ENCODE measurements at places on chromosomes 7 and 10.

GRCh38 chr7:139887992-139888481, 59.0 kb downstream of the TBXAS1 start:
- DNase-seq, result peak; percentile 60

DNA sequence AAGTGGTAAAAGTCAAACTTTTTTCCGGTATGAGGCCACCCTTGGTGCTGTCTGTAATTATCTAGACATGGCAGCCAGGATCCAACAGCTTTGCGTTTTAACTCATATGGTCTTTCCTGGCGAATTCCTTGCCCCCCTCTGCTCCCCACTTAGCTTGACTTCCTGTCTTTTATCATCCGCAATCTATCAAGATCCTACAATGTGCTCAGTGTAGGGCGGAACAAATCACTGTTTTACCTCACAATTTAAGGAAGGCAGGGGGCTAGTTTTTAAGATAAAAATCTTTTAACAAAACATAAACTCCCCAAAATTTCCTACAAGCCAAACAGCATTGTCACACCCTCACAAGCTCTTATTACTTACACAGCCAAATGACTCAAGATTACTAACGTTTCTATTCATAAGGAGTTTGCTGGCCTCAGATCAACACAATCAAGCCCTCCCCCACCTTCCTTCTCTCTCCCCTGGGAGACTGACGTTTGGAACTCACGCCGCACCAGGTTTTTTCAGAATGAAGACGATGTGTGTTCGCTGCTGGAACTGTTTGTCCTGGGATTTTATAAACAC, 1.3 kb upstream of the CDK14 start:
- peak; percentile 68 for DNase-seq

- DNase-seq, result no peak
These were observed 137.7 kb downstream of the ETV1 start for GRCh38 chr7:13851736-13852135.

DNA sequence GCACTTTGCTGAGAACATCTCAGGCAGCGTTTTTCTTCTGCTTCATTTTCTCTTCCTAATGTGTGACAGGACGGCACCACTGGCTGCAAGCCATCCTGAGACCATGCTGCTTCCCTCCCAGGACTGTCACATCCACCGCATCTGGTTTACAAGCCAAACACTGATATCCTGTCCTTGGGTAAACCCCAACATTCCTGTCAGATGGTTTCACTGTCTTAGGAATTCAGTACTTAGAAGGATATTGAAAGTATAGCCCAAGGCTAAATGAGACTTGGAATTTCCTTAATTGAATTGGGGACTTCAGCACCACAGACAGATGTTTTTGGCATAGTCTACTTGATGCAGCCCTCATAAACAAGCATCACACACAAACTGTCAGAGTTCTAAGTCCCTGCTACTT, 74.2 kb upstream of the PLXNA4 start:
- DNase-seq, result no peak

GRCh38 chr10:93752761-93753160, 5.0 kb upstream of the LGI1 start:
- DNase-seq, result peak; percentile 23

DNA sequence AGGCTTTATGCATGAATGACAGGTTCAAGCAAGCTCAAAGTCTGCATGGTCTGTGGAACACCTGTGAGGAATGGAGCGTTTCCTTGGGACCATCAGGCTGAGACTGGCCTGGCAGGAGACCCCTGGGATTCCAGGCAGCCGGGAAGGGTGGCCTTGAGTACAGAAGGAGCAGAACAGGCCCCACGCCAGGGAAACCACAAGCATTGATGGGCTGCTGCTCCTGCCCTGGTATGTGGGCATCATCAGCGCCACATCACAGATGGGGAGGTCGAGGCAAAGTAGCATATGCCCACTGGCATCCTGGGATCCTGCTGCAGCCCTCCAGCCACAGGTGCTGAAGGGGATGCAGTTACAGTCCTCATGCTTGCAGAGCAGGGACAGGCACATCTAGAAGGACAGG, 40.9 kb downstream of the ANTXRL start:
- no peak for DNase-seq

DNA sequence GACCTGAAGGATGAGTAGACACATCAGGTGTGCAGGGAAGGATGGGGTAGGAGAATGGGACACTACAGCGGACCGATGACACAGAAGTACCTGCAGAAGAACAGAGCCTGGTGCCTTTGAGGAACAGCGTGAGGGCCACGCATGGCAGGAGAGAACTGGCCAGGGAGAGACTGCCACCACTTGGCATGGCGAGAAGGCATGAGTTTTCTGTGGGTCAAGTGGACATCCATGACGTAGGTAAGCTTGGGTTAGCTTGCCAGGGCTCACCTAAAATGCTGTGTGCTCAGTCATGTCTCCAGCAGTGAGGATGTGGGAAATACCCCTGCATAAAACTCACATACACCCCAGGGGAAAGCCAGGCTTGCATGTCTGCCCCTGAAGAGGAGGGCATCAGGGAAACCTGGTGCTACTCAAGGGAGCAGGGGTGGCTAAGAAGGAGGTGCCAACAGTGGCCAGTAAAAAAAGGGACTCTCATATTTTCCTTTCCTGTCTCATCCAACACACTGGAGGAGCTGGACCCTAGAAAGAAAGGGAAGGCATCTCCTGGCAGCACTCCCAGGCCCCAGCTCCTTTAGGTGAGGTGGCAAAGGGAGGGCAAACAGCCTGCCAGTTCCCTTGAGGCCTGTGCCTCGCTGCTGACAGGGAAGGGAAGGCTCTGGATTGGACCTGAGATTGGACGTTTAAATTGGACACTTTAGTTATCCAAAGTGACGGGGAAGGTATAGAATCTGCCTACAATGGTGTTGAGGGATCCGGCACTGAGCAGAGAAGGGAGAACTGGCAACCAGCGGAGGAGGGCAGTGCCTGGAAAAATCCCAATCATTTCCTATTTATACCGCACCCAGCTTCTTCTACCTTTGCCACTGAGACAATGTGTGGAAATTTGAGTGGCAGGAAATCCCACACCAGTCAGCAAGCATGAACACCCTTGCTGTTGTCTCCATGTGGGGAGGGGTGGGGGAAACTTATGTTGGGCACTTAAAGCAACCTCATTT, 255.7 kb downstream of the GLI3 start:
- DNase-seq, result no peak

DNA sequence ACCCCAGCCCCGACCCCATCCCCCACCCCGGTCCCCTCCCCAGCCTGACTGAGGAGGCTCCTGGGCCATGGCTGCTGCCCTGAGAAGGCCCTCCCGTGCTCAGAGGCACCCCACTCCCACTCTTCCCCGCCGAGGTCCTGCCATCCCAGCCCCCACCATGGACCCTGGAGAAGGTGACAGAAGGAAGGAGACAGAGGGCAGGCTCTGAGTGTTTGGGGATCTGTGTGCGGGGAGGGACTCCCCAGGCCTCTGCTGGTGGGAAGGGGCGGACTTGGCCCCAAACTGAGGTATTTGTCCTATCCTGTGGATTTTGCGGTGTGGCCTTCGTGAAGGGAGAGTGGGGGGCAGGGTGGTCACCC, 53.4 kb downstream of the PWWP2B start:
- no peak for DNase-seq

DNA sequence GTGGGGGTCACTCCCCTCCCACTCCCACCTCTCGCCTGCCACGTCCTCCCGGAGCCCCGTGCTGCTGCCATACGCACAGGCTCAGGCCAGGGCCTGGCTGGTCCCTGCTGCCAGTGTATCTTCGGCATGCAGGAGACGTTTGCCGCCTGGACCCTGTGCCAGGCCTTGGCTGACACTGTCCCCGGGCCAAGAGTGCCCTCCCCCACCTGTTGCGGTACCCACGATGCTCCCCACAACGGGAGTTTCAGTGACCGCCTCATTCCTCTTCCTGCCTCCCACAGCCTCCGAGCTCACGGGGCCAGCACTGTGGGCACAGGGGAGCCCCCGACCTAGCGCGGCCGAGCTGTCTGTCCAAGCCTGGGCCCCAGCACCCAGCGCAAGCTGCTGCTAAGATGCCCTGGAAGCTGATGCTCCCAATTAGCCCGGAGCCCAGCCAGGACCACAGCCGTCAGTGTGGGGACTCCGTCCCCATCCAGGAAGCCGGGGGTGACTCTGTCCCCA, 7.4 kb downstream of the TTYH3 start:
- peak; percentile 62 for DNase-seq

DNA sequence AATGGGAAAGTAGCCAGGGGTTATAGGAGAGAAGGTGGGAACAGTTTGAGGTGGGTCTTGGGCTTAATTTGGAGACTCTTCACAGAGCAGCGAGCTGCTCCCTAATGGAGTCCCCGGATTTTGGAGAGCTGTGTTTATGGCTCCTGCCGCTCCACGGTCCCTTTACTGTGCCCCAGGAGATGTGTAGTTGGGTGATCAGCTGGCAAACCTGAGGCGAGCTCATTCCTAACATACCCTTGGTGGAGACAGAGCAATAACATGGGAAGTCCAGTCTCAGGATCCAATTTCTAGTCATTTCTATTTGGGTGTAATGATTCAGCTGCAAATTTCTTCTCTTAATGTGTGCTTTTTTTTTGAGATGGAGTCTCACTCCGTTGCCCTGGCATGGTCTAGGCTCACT, 1.5 kb downstream of the GARIN1A start:
- DNase-seq, result no peak

- DNase-seq, result no peak
These were observed 258.6 kb upstream of the TCERG1L start for GRCh38 chr10:131569851-131570715.

DNA sequence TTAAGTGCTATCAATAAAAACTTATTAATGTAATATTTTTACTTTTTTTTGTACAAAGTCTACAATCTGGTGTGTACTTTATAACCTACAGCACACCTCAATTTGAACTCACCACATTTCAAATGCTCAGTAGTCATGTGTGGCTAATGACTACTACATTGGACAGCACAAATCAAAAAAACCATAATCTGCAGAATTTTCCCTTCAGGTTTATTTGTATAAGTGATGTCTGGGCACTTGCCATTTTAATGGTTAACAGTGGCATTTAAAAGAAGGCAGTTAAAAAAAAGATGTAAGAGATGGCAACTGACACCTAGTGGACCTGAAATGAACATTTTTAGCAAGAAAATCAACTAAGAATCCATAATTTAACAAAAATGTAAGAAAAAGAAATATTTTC, 124.6 kb upstream of the NRBF2 start:
- no peak for DNase-seq

- peak; percentile 78 for DNase-seq
These were observed 116.5 kb downstream of the ZNF438 start for GRCh38 chr10:30915146-30915545.

- DNase-seq, result no peak
These were observed 181.1 kb upstream of the NAMPT start for GRCh38 chr7:106465704-106466468.

GRCh38 chr10:93999401-93999851, 5.7 kb downstream of the PLCE1 start:
- DNase-seq, result no peak

- DNase-seq, result no peak
These were observed 59.9 kb downstream of the HIBADH start for GRCh38 chr7:27602766-27603165.

DNA sequence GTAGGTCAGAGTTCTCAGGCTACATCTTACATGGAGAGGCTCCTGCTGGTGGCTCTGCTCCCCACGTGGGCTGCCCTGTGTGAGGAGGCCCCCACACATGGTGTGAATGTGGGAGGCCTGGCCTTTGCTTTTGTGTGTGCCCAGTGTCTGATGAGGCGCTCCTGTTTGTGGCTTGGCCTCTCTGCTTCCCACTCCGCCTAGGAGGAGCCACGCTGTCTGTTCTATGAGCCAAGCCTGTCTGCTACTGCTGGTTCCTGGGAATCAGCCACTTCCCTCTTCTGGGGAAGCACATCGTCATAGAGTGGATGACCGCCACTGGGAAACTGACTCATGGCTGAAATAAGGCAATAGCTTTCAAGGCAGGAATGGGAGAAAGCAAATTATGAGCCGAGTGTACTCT, 87.1 kb downstream of the CYP26A1 start:
- peak; percentile 97 for DNase-seq

DNA sequence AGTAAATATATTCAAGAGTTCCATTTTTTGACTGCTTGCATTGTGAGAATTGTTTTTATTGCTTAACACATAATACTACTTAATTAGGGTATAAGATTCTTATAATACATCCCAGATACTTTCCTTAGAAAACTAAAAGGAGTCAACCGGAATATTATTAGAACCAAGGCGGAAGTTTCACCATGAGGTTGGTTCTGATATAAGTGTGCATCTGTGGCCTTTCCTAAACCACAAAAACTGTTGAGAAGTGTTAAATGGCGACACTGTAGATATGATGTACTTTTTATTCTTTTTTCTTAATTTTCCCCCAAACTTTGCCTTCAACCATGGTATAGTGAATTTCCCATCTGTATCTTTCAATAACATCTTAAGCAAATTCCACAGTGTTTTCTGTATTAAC, 32.3 kb upstream of the INHBA start:
- DNase-seq, result no peak

DNA sequence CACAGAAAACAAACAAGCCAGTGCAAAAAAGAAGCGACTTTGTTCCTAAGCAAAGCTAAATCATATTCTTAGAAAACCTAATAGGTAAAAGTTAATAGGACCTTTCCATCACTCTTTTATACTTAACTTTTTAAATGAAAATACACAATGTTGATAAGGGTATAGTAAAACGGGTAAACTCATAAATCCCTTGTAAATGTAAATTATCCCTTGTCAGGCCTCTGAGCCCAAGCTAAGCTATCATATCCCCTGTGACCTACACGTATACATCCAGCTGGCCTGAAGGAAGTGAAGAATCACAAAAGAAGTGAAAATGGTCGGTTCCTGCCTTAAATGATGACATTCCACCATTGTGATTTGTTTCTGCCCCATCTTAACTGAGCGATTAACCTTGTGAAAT, 76.4 kb downstream of the GSAP start:
- no peak for DNase-seq

GRCh38 chr7:127650847-127651555, 993 bp upstream of the SND1 start:
- DNase-seq, result peak; percentile 5

- no peak for DNase-seq
These were observed 17.4 kb upstream of the CYP3A7 start for GRCh38 chr7:99752356-99752755.

- no peak for DNase-seq
These were observed 429.2 kb downstream of the SDK1 start for GRCh38 chr7:3730276-3730675.

- no peak for DNase-seq
These were observed 248.9 kb downstream of the CALN1 start for GRCh38 chr7:72163271-72163670.

GRCh38 chr7:109126404-109127050, 556.9 kb downstream of the DNAJB9 start:
- DNase-seq, result no peak

DNA sequence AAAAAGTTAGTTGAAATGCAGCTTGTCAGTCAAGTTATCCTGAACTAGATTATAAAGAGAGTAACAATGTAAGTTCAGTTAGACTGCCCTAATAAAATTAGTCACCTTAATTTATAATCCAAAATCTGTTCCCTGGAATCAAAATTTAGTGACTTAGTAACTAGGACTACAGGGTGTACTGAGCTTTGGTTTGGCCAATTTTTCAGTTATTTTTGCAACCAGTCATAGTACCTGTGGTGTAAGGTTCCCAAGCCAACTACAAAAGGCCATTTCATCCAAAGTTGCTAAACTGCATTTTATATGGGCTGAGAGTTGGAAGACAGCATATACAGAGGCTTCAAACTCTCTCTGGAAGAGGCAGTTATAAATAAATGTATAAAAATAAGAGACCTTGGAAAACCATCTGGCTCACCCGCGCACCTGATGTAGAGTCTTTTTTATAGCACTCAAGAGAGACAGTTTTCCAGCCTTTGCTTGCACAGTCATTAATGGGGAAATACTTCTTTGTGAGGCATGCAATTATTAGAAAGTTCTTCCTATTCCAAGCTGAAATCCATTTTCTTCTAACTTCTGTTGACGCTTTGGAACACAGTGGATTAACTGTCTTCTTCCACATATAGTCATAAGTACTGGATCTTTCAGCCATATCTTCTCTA, 59.2 kb downstream of the PUS7 start:
- DNase-seq, result no peak
